ENCODE measurements at places on chromosomes 4 and X.

DNA sequence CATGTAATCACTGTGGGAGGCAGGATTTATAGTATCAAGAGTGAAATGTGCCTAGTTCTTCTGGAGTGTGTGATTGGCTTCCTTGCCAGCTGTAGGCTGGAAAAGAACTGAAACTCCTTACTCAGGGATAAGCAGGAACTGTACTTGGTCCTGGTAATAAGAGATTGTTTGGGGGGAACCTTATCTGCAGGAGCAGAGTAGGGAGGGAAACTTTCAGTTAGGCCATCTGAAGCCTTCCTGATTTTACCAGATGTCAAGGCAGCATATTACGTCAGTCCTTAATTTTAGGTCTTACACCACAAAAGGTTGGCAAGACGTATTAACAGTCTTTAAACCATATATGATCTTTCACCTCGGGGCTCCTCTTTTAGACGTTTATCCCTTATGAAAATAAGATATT, 231.5 kb upstream of the FMR1 start:
- DNase-seq = no peak

GRCh38 chr4:113469023-113469390, 292.5 kb downstream of the CAMK2D start:
- DNase-seq = no peak

DNA sequence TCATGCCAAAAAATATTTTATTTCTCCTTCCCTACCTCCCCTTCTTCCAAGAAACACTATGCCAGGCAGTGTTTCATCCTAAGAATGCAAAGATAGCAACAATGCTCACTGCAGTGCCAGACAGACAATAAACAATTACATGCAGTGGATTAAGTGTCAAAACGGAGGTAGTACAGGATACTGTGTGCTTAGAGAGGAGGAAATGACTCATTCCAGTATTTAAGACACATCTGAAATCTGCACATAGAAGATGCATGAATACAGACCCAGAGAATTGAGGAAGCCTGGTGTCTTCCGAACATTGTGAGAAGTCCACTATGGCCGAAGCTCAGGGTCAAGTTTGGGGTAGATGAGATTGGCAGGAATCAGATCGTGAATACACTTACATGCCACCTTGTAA, 326.4 kb downstream of the PPP3CA start:
- no peak for DNase-seq

GRCh38 chr4:106315476-106315967, 487 bp downstream of the TBCK start:
- DNase-seq = no peak

- DNase-seq = no peak
Observed at GRCh38 chr4:38023347-38024205, 63.4 kb downstream of the PTTG2 start.

DNA sequence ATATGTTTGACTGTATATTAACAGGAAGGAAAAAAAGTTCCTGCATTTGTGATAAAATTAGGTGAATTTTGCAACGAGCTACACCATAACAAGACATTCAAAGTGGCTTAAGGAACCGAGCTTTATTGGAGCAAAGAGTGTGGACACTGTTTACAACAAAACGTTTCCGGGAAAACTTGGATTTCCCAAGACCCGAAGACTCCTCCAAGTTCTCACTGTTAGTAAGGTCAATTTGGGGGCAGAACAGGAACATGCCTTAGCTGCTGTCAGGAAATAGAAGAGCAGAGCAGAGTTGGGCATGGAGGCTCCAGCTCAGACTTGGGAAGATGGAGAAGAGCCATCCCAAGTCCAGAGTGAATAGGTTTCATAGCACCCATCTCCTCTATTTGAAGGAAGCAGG, 16.5 kb downstream of the ADH6 start:
- DNase-seq = no peak

DNA sequence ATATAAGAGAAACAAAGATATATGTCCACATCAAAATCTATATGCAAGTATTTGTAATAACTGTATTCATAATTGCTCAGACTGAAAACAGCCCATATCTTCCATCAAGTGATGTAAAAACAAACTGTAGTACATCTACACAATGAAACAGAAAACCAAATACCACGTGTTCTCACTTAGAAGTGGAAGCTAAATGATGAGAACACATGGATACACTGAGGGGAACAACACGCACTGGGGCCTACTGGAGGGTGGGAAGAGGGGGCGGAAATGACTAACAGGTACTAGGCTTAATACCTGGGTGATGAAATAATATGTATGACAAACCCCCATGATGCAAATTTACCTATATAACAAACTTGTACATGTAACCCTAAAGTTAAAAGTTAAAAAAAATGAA, 42.7 kb downstream of the UBA6 start:
- no peak for DNase-seq

DNA sequence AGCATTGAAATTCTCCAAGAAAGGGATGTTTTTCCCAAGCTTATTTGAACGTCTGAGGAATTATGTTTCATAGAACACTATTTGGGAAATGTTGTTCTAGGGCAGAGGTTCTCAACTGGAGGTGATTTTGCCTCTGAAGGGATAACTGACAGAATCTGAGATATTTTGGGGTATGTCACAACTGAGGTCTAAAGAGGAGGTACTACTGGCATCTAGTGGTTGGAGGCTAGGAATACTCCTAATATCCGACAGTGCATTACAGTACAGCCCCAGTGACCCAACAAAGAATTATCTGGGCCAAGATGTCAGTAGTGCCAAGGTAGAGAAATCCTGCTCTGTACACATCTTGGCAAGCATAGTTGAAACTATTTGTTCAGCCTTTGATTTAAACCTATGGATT, 6.4 kb downstream of the HSPA4L start:
- DNase-seq = no peak

DNA sequence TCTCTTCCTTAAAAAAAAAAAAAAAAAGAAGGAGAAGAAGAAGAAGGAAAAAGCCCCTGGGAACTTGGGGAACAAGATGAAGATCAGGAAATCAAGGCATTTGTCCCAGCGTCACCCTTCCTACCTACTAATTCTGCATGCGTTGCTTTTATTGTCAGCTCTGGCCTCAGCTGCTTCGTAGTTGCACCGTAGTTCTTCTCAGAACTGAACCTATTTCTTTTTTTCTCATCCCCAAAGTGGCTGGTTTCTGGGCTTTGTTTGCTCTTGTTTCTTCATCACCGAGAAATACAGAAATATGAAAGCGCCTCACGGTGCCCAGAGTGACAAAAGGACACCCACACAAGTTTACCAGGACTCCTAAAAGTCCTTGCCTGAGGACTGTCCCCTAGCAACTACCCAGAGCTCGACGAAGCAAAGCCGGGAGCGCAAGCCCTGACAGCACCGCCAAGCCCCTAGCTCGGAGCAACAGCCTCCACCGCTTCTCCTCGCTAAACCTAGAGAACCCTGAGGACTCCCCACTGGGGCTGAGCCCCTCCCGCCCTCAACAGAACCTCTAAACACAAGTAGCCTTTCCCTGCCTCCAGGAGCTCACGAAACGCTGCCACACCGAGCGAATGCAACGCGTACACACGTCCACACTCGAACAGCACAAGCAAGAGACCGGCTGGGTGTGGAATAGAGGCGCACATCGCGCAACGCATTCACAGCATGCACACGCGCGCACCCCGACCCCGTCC, 710 bp downstream of the PRKG2 start:
- no peak for DNase-seq

DNA sequence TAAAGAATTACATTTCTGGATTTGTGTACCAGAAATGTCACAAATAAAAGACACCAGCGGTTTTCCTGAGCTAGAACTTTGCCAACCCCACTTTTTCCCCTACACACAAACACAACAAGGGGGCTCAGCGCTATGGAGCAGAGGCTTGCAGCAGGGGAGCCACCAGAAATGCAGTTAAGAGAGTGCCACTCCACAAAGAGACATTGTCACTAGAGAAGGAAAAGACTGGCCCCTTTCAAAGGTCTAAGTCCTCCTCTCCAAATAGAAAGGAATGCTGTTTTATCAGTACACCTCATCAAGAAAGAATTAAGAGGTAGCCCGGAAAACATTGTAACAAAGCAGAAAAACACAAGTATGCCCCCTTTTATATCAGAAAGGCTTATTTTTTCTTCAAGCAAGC, 419.5 kb downstream of the HNRNPD start:
- no peak for DNase-seq

DNA sequence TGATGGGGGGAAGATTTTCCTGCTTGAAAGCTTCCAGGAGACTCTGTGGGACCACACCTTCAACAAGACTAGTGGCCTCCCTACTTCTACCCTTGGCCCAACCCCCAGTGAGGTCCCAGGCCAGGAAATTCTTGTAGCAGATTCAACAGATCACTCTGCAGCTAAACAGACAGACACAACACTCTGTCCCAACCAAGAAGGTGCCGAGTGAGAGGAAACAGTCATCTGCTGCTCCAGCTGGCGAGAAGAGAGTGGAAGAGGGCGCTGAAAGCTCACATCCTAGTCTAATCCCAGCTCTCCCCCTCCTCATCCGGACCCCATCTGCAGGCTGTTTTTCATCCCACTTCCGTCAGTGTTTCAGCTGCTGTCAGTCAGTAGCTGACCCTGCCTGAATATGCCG, 63.4 kb downstream of the CHRDL1 start:
- DNase-seq = no peak

- DNase-seq = no peak
Observed at GRCh38 chr4:91330555-91331137, 973.1 kb upstream of the GRID2 start.

GRCh38 chrX:139112432-139112831, 400.9 kb upstream of the FGF13 start:
- DNase-seq = no peak

DNA sequence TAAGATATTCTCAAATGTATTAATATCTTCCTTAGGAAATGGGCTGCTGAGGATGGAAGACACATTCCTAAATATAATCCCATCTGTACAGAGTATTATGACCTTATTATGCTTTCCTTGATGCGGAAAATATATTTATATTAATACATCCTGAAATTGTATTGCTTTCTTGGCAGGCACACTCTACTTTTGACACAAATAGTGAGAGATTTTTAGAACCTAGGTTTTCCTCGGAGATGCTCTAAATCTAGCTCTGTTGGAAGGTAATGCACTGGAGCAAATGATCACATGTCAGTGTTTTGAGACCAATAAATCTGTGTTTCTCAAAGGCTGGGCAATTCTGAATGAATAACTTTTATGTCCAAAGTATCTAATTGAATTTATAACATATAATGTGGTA, 94.3 kb upstream of the MAGEC2 start:
- DNase-seq = no peak

DNA sequence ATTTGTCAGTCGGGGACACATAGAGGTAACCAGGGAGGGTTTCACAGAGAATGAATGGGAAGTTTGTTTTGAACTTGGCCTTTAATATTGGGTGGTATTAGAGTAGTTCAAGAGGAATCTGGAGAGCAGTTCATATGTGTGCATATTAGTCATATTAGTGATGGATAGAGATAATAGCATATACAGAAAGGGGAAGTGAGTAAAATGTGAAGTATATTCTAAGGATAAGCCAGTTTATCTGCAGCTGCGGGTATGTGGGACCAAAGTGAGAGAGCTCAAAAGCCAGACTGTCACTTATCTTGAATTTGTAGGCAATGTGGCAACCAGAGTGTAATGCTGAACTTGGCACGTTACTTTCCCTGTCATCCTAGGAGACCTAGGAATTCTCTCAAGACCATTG, 169.9 kb downstream of the AFF2 start:
- DNase-seq = no peak

- DNase-seq = no peak
Observed at GRCh38 chr4:135319685-135320084, 1118.1 kb upstream of the PABPC4L start.

DNA sequence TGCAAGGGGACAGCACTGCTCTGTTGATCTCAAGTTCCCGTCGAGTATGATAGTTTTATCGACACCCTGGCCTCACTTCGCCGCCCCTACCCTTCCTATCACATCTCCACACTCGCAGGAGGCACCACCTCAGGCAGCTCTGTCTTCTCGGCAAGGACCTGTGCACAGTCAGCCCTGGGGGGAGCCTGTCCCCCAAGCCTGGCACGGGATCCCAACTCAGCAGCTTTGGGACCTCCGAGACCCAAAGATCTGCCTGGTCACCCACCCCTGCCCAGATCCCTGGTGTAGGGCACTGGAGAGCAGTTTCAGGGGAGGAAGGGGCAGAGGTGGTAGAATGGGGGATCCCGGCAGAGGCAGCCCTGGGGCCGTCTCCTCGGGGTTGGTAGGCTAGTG, 18.0 kb upstream of the UBA1 start:
- DNase-seq = no peak

Data from CD4-positive, alpha-beta T cell treated with Interferon gamma for 1 hour (primary cell).